LHCN-M2 (cell line): ENCODE measurements at places on chromosomes 13 and 19. TPM values are rescaled to one million over a fixed set of nuclear protein-coding genes. Genes with fewer than 3 reads are reported as not detected.
A peak's percentile ranks its signal among the peaks of the same experiment; 100 is the strongest.

DNA sequence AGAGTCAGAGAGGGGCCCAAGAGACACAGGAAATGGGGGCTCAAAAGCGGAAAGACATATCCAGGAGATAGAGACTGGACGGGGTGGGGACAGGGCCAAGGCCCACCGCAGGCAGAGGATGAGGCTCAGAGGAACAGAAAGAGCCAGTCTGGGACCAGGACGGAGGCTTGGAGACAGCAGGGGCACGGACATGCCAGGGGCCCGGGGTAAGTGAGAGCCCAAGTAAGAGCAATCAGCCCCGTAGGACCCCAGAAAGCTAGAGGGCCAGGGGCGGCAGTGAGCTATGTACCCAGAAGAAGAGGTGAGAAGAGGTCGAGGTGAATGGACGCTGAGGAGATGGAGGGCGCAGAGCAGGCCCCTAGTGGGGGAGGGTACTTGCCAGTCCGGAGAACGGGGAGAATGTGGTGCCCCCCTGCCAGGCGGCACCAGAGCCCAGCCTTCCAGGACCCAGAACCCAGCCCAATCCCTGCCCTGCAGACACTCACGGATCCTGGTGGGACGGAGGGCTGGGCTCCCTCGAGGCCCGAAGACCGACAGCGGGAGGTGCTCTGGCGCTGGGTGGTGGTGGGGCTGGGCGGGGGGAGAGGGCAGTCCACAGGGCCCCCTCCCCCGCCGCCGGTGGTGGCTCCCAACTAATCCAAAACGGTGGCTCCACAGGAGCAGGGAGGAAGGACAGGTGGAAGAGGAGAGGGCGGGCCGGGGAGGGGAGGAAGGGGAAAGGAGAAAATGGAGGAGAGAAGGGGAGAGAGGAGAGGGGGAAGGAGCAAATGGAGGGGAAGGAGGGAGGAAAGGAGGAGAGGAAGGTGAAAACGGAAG is 1.0 kb downstream of the GRIK5 start:
- DNase-seq, result no peak

DNA sequence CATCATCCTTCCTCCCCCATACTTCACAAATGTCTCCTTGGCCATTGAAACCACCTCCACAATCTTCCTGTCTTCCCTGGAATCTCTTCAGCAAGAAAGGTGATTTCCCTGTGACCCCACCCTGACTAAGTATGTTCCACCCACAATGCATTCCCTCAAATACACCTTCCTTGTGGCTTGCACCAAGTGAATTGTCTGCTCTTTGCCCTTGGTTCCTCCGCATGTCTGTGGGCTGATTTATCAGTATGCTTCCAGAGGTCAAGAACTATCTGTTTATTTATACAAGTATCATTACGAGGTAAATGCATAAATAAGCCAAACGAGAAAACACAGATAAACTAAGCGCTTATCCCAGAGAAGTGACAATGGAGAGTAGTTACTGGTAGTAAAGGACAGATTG is 45.4 kb upstream of the POMP start:
- DNase-seq, result no peak

- peak; percentile 69 for DNase-seq
These were observed 5.3 kb upstream of the SUCLA2 start for GRCh38 chr13:48006396-48006795.

FGF14 gene
- total RNA-seq, result 0.06 TPM in 1 of 2 replicates, not detected in the other

GRCh38 chr19:12953799-12954611 is 3.0 kb downstream of the GADD45GIP1 start:
- no peak for DNase-seq

CDC42EP5 gene
- 9.2 and 9.5 TPM in 2 replicates for total RNA-seq

- peak; percentile 90 for DNase-seq
These were observed 109.8 kb upstream of the MLNR start for GRCh38 chr13:49110122-49110912.

METTL21C gene
- total RNA-seq, result not detected in 2 replicates

DNA sequence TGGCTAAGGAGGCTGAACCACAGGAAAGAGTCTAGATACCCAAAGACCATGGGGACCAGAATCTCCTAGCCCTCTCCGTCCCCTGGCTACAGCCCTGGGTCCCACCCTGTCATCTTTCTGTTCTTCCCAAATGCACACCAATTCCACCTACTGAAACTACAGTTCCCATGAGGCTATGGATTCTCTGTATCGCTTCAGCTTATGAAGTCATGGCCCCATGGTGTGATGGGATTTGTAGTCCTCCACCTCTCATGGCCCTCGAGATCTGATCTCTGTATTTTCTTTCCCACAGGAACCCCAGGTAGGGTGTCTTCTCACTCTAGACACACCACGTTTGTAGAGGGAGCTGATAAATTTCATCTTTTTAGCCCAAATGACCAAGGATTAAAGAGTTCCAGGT is 11.8 kb downstream of the PTPRH start:
- DNase-seq, result no peak

ELOF1 gene
- total RNA-seq, result 42.1 and 44.7 TPM in 2 replicates

AP1M2 gene
- not detected in 2 replicates for total RNA-seq

GRCh38 chr19:6752256-6753177 is 13.0 kb downstream of the TRIP10 start:
- DNase-seq, result no peak

GRCh38 chr13:100584896-100585295 is 3.7 kb downstream of the GGACT start:
- no peak for DNase-seq

DNA sequence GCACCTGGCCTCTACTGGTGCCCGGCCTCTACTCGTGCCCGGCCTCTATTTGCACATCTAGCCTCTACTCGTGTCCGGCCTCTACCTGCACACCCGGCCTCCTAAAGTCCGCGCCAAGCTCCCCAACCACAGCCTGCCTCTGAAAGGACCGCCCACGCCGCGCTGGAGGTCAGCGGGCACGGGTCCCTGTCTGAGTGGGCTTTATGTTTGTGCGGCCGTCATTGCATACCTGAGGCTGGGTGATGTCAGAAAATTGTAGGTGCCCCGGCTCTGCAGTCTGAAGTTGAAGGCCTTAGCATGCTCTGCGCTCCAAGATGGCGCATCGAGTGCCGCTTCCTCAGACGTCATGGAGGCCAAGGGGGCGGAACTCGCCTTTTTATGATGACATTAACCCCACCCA is 1.1 kb downstream of the ZNF135 start:
- DNase-seq, result no peak

PSG3 gene
- not detected in 2 replicates for total RNA-seq

DNA sequence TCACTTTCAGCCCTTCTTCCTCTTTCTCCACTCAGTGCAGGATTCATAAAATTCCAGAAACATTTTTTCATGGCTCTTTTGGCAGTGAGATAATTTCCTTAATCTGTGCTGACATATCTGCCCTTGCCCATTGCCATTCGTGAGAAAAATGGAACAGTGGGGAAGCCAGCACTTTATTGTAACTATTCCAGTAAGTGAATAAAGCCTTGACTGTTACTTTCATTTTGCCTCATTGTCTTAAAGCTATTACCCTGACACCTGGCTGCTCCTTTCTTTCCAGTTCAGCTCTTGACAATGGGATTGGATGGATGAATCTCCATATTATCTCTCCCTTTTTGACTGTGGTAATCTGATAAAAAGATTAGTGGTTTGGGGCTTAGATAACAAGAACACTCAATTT is 1068.1 kb upstream of the PCDH20 start:
- no peak for DNase-seq

KLF12 gene
- total RNA-seq, result 18.5 and 20.3 TPM in 2 replicates

DNA sequence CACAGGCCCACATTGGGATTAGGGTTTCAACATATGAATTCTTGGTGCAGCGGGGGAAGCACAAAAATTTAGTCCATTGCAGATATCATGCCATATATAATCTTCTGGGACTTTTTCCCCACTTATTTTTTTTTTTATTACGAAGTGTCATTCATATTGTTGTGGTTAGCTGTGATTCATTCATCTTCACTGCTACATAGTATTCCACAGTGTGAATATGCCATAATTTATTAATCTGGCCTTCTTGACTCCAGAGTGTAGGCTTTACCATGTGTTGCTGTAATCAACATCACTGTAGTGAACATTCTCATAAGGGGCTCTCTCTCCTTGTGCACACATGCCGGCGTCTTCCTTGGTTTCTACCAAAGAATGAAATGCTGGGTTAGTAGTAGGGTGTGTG is 53.4 kb upstream of the RGCC start:
- no peak for DNase-seq

MYH14 gene
- not detected in 2 replicates for total RNA-seq

- DNase-seq, result peak; percentile 46
These were observed 2.0 kb downstream of the ITPKC start for GRCh38 chr19:40718774-40719391.

- peak; percentile 12 for DNase-seq
These were observed 690 bp downstream of the KMT2B start for GRCh38 chr19:35718345-35719041.

CRX gene
- total RNA-seq, result not detected in 2 replicates

PSG1 gene
- total RNA-seq, result 0.13 and 1.4 TPM in 2 replicates

DNA sequence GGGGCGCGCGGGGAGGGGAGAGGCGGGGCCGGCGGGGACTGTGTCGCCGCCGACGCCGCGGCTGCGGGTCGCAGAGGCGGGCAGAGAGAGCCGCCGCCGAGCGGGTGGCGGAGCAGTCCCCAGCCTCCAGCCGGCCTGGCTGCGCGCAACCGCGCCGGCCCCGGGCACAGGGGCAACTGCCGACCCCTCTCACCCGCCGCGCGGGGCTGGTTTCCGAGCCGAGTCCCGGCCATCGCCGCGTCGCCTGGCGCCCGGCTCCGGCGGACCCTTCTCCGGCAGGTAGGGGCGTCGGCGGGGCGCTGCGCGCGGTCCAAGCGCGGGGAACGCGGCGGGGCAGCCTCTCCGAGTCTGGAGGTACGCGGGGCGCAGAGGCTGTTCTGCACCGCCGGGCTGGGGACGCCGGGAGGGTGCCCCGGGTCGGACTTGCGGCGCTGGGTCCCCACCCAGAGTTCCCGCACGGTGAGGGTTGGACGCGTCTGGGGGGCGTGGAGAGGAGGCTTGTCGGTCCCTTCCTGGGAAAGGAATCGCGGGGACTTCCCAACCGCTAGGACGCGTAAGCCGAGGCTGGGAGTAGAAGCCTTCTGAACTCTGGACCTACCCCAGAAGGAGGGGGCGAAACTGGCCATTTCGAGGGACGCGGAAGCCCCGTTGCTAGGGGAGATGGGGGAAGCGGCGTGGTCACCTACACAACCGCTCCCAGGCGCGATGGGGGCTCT is 133.6 kb upstream of the MYO16 start:
- no peak for DNase-seq

GRCh38 chr13:59931621-59932020 is 232.1 kb downstream of the DIAPH3 start:
- DNase-seq, result no peak

DNA sequence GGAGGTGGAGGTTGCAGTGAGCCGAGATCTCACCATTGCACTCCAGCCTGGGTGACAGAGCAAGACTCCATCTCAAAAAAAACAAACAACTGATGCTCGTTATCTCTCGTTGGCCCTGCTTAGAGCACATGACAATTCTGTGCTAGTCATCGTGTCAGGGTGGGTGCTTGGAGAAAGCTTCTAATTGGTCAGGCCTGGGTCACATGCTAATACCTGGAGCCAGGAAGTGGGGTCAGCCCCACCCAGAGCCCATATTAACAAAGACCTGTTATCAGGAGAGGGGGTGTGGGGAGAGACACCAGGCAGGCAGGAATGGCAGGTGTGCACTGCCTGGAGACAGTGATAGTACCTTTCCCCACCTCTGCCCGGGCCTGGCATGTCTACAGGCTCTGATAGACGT is 84.9 kb downstream of the DPF1 start:
- no peak for DNase-seq

PABPC3 gene
- total RNA-seq, result not detected in 2 replicates

DNA sequence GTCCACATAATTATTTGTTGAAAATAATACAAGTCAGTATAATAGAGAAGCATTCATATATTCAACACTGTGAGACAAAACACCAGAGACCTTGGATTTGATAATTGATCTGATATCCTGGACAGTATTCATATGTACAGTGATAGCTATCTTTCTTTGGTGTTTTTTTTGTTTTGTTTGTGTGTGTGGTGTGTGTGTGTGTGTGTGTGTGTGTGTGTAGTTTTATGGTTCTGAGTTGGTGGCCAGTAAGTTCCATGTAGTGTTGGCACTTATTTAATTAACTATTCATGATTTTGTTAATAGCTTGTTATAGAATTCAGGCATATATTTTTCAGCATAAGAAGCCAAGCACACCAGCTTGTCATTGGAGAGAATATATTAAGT is 1.6 kb upstream of the ANGPTL6 start:
- DNase-seq, result no peak

GRCh38 chr13:52006523-52007245 is 4.6 kb downstream of the ATP7B start:
- no peak for DNase-seq

DNA sequence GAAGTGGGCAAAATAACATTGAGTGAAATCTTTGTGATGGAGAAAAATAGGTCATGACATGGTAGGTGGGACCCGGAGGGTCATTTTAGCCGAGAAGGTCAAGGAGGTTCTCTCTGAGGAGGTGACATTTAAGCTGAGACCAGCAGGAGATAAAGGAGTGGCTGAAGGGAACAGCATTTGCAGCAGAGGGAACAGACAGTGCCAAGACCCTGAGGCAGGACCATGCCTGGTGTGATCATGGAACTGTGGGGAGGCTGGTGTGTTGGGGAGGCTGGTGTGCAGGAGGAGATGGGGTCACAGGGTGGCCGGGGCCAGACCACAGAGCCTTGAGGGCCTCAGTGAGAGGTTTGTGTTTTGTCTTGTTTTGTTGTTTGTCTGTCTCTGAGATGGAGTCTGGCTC is 59.4 kb upstream of the KLF2 start:
- DNase-seq, result no peak

SIGLEC5 gene
- not detected in 2 replicates for total RNA-seq

TBC1D4 gene
- total RNA-seq, result 7.4 and 11.5 TPM in 2 replicates

GRCh38 chr13:112977525-112977924 is 8.5 kb downstream of the MCF2L start:
- no peak for DNase-seq

TYROBP gene
- total RNA-seq, result not detected in 2 replicates

DNA sequence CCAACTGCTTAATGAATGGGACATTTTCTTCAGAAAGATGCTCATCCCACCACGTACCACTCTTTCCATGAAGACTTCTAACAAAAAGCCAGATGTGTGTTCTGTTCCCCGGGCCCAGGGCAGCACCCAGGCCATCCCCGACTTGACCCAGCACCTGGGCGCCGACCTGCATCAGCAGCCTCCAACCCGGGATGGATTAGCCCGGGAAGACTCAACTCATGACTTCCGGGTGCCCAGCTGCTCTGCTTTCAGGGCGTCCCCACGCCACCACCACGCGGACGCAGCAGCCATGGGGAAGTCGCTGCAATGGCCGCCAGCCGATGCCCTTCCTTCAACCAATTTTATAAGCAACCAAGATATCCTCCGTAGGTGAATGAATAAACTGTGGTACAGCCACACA is 123.8 kb upstream of the TUBA3C start:
- no peak for DNase-seq

GRCh38 chr13:45055902-45056648 is 64.2 kb upstream of the GTF2F2 start:
- peak; percentile 89 for DNase-seq

SLC15A1 gene
- total RNA-seq, result not detected in 2 replicates

- DNase-seq, result no peak
These were observed 27.9 kb upstream of the RCBTB2 start for GRCh38 chr13:48560657-48561337.

- no peak for DNase-seq
These were observed 6.4 kb downstream of the ERFL start for GRCh38 chr19:41921577-41922576.

TUBA3C gene
- total RNA-seq, result not detected in 2 replicates

ADGRE3 gene
- not detected in 2 replicates for total RNA-seq

- no peak for DNase-seq
These were observed 110.2 kb upstream of the DOCK9 start for GRCh38 chr13:99087954-99088491.

DCT gene
- total RNA-seq, result 0.06 TPM in 1 of 2 replicates, not detected in the other
